ENCODE measurements at places on chromosomes 12 and 14.

GRCh38 chr12:64059685-64060084, 162.4 kb downstream of the KICS2 start:
- no peak for DNase-seq

- DNase-seq: no peak
Observed at GRCh38 chr14:41739203-41739602, 132.5 kb downstream of the LRFN5 start.

GRCh38 chr12:132430838-132431774, 58.8 kb upstream of the FBRSL1 start:
- DNase-seq: no peak

DNA sequence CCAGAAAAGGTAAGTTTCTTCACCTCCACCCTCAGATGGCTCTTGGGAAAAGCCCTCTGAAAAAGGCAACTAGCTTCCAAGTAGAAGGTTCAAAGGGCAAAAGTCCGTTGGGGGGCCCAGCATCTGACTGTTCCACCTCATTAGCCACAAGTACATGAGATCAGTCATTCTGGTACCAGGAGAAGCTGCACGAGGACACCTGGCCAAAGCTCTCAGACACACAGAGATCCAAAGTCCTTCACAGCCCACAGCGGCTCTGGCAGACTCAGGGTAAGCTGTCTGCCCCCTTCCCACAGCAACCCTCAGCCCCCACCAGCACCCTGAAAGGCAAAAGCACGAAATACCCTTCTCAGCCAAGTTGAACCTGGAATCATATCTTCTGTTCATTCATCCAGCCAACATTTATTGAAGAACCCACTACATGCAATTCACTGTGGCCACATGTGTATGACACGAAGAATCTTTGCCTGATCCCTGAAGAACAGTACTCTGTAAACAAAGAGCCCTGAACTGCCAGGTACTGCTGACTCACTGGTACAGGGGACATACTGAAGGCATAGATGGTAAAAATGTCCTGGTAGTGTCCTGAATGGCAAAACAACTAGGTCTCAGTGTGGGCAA, 19.0 kb downstream of the SLC7A7 start:
- DNase-seq: no peak

- DNase-seq: no peak
Observed at GRCh38 chr14:32304296-32304695, 24.8 kb upstream of the AKAP6 start.

DNA sequence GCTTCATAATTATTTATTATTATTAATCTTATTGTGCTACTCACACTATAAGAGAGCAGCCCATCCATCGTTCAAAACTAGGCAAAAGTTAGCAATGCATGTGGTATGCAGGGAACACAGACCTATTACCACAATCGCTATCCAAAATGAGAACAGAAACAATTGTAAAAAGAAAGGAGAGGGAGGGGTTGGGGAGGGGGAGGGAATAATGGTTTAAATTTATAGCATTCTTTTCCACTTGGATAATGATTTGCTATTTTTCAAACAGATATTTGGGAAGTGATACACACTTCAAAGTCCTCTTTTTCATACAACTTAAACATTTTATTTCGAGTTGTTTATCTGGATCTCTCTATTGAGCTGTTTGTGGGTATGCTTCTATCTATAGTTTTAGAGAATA, 248.6 kb upstream of the SOX5 start:
- DNase-seq: no peak
